Amygdala (tissue), 56 donors: ENCODE measurements at places on chromosomes 4 and X.

- no peak for DNase-seq
Measured at GRCh38 chrX:119817130-119817690, 25.8 kb upstream of the RPL39 start.

DNA sequence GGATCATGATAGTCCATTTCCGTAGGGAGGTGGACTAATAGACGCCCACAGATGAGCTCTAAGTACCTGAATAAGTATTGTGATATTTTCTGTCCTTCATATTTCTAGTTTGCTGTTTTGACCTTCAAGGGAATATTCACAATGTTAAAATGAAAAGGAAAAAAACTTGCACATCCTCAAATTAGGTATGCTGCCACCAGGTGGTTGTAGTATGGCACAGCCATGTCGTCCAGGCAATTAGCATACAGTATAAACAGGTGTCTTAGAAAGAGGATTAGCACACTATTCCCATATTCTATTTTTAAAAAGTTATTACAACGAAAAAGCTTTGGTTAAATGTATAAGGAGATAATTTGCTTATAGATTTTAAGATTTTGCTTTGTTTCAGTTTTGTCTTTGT, 802.0 kb downstream of the RPA4 start:
- no peak for DNase-seq

DNA sequence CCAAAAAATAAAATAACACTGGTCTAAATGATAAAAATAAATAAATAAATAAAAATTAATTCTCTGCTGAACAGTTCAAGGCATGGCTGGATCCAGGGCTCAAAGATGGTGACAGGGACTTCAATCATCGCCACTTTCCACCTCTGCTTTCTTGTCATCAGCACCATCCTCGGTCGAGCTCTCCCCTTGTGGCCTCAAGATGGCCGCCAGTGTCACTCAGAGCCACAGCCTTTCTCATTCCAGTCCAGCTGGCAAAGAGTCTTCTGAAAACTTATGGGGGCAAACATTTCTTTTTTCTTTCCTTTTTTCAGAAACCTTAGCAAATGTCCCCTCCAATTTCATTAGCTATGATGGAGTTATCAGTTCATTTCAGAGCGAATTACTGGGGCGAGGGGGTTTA, 119.5 kb downstream of the RAB28 start:
- no peak for DNase-seq

- no peak for DNase-seq
Measured at GRCh38 chr4:151296227-151296626, 19.3 kb downstream of the PRSS48 start.
